ENCODE measurements at places on chromosomes 3 and 15. TPM values are rescaled to one million over a fixed set of nuclear protein-coding genes. Genes with fewer than 3 reads are reported as not detected.

Gene TNFSF10
- 37.8 TPM for polyA plus RNA-seq

Gene SLC6A20
- not detected for polyA plus RNA-seq

Gene FAM219B
- polyA plus RNA-seq, result 16.6 TPM

Gene PLSCR4
- 32.4 TPM for polyA plus RNA-seq

GRCh38 chr15:85687329-85687728 is 107.4 kb downstream of the KLHL25 start:
- DNase-seq, result no peak
- H3K27ac ChIP-seq, result no peak overlapping the region
- H3K27me3 ChIP-seq, result no peaks in the 10 kb centered on the region
- peaks cover 22% of the 10 kb centered on the region for H3K36me3 ChIP-seq
- H3K4me1 ChIP-seq, result peaks cover 25% of the 10 kb centered on the region

- no peak for DNase-seq
- H3K27ac ChIP-seq, result no peak overlapping the region
- H3K36me3 ChIP-seq, result no peaks in the 10 kb centered on the region
- no peaks in the 10 kb centered on the region for H3K4me1 ChIP-seq
- H3K27me3 ChIP-seq, result no peaks in the 10 kb centered on the region
These were observed 18.4 kb upstream of the LYZL4 start for GRCh38 chr3:42428830-42429229.

DNA sequence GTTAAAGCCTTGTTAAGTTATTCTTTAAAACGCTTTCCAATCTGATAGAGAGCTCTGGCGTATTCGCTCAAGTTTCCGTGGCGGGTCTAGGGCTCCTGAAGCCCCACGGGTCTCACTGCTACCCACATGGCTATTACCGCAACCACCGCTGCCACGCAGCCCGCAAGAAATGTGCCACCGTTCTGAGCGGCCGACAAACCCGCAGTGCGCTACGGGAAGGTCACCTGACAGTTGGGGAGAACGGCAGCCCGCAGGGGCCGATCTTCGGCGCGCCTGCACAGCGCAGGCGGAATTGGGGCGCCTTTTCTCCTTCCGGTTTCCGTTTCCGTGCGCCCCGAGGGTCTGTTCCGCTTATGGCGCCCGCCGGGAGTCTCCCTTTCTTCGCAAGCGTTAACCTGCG is 76.6 kb upstream of the SNRPN start:
- H3K27ac ChIP-seq, result no peak overlapping the region
- H3K4me1 ChIP-seq, result no peaks in the 10 kb centered on the region
- peak overlapping the region; percentile 49 for H3K4me3 ChIP-seq
- H3K36me3 ChIP-seq, result no peaks in the 10 kb centered on the region

GRCh38 chr3:37855363-37855970 is 6.2 kb upstream of the CTDSPL start:
- no peak overlapping the region for H3K4me3 ChIP-seq
- DNase-seq, result peak; percentile 92
- H3K4me1 ChIP-seq, result no peaks in the 10 kb centered on the region
- no peaks in the 10 kb centered on the region for H3K36me3 ChIP-seq
- H3K27ac ChIP-seq, result no peak overlapping the region
- H3K27me3 ChIP-seq, result no peaks in the 10 kb centered on the region

GRCh38 chr3:194278186-194278845 is 72.8 kb downstream of the CPN2 start:
- H3K27ac ChIP-seq, result peak overlapping the region; percentile 92
- DNase-seq, result peak; percentile 54
- H3K27me3 ChIP-seq, result no peaks in the 10 kb centered on the region
- H3K4me1 ChIP-seq, result peaks cover 61% of the 10 kb centered on the region

DNA sequence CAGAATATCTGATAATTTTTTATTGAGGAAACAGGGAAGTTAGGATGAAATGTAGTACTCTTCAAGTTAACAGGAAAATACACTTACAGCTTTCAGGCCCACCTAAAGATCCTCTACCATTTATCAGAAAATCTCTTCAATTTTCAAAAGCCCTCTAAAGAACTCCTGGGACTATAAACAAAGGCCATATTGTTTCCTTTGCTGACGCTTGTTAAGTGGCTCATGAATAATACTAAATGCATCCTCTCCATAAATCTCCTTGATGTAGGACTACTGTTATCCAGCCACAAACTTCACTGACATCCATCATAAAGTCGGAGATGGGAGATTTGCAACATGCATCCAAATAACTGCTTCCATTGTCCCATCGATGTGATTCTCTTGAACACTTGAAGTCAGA is 326.5 kb downstream of the ZIC1 start:
- H3K4me1 ChIP-seq, result no peaks in the 10 kb centered on the region
- H3K4me3 ChIP-seq, result no peak overlapping the region
- no peaks in the 10 kb centered on the region for H3K36me3 ChIP-seq
- DNase-seq, result no peak

GRCh38 chr3:124935264-124935663 is 713 bp upstream of the MUC13 start:
- H3K27me3 ChIP-seq, result no peaks in the 10 kb centered on the region
- H3K27ac ChIP-seq, result no peak overlapping the region
- H3K4me1 ChIP-seq, result no peaks in the 10 kb centered on the region

DNA sequence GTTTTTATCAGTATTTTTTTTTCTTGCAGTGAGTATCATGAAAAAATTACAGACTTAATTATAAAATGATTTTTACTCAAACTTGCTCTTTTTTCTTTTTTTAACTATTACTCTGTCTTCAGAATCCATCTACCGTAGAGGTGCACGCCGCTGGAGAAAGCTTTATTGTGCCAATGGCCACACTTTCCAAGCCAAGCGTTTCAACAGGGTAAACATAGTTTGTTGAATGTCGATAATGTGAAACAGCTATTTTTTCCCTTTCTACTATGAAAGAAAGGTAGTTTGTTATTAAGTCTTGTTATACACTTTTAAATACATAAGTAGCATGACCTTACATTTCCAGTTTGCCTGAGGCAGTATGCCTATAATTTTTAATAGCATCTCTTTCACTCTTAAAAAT is 45.6 kb downstream of the PRKCI start:
- no peak for DNase-seq
- no peaks in the 10 kb centered on the region for H3K4me1 ChIP-seq
- no peaks in the 10 kb centered on the region for H3K27me3 ChIP-seq

DNA sequence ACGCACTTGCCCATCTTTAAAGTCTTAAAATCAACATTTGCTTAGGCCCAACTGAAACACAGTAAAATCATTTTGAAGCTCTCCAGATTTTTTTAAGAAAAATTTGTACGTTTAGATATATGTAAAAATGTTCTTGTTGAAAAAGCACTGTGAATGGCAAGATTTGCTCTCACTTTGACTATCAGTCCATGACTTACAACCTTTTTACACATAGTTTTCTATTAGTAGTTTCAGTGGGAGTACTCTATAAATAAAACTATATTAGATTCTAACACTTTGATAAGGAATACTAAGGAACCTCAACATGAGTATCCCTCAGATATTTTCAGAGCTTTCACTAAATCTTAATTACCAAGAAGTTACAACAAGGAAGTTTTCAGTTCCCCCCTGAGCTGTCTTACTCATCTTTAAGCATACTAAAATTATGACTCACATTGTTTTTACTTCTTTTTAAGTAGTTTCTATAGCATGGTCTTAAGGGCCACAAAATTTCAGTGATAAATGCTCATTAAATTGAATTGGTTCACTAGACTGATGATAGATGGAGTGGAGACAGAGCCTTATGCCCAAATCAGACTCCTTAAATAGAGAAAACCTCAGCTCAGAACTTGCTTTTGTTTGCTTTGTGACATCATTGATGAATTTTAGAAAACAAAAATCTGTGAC is 31.6 kb upstream of the RAP2B start:
- H3K36me3 ChIP-seq, result no peaks in the 10 kb centered on the region
- H3K27me3 ChIP-seq, result no peaks in the 10 kb centered on the region
- DNase-seq, result no peak
- no peaks in the 10 kb centered on the region for H3K4me1 ChIP-seq
- no peak overlapping the region for H3K4me3 ChIP-seq

Data from sigmoid colon (tissue), 7 donors.